ENCODE measurements at places on chromosomes 6 and 20.

DNA sequence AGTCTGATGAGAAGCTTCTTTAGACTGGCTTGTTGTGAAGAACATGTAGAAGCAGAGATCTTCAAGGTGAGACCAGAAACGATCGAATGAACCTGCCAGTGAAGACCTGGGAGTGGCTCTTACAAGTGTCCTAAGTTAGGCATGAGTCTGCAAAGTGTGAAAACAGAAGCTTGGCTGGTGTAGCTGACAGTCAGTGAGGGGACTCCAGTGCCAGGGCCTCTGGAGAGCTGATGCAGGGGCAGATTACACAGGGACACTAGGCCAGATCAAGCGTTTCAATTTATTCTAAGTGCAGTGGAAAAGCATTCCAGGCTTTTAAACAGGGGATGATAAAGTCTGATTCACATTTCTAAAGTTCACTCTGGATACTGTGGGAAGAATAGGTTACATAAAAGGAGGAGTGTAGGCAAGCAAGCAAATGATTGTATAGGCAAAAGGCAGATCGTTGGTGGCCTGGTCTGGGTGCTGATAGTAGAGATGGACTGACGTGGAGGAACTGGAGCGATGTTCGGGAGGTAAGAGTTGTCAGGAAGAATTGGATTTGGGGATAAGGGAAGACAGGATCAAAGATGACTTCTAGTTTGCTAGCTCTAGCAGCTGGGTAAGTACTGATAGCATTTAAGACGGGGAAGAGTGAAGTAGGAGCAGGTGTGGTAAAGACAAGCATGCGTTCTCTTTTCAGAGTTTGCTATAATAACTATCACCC lies 133.5 kb downstream of the MAN1A1 start:
- no peak for DNase-seq

DNA sequence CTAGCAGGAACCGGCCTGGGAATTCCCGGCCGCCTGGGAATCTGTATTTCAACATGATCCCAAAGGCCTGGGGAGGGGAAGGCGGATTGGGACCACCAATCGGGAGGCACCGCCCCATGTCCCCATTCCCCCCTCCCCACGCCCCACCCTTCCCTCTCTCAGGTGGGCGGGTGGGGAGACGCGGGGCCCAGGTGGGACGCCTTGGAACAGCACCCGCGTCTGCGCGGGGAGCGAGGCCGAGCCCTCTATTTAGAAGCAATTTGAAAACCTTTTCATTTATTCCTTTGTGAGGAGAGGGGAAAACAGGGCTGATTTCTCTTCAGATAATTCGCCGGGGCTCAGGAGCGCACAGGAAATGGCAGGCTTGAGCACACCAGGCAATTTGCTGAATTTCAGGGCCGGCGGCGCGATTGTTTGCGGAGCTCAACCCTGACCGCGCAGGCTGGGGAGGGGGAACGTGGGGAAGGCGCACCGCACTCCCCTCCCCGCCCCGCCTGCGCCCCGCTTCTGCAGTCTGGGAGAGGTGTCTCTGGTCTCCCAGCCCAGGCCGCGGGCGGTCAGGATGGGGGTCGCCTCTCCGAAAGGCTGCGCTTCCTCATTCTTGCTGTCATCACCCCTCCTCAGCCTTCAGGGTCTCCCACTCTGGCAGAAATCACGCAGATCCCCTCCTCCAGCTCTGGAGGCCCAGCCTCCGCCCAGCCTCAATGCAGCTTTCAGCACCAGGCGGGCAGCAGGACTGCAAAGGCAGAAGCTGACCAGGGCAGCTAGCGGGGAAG lies 170.0 kb downstream of the GRM4 start:
- DNase-seq: no peak

DNA sequence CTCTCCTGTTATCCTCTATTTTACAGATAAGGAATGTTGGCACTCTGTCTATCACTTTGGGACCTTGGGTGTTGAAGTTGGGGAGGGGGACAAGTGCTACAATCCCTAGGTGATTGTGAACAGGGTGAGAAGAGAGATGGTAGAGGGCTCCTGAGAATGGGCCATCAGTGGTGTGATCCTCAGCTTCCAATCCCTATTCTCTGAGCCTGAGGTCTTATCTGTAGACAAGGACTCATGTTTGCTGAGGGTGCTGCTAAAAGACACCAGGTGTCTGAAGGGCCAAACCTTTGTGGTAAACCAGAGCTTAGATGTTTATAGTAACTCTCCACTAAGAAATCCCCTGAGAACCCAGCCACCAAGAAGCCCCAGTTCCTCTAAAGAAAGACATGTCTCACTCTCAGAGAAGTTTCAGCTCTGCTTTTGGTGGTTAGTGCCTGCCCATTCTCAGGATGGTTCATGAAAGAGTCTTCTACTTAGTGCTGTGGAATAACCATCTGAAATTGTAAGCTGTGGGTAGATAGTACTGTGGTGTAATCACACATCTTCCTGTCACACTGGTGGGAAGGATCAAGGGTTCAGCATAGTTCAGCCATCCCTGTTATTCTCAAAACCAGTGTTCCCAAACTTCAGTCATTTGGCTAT lies 58.2 kb upstream of the IL20RA start:
- DNase-seq: peak; percentile 6

DNA sequence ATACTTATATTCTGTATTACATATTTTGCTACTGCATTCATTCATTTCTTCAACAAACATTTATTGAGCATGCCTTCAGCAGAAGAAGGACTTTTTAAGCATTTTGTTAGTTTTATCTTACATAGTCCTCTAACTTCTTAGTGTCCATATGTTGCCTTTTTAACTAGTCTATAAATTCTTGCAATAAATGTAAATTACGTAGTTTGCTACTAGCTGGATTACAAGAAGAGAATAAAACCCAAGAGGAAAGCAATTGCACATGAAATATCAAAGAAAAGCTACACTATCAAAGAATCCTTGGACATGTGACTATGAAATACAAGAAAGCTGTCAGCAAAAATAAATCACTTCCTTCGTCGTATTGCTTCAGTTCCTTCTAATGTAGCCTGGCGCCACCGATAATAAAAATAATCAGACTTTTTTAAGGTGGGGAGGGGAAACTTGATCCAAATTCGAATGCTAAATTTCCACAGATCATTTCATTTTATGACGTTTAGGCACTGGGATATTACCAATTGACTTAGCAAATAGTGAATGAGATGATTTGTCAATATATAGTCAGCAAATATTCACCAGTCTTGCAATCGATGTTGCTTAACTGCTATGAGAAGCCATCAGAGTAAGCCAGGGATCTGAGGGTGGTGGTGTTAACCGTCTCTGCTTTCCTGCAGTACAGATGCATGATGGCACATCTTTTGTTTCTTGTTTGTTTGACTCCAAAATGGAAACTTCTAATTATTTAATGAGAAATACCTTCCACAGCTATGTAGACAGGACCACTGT lies 258.7 kb upstream of the EXOC2 start:
- no peak for DNase-seq

DNA sequence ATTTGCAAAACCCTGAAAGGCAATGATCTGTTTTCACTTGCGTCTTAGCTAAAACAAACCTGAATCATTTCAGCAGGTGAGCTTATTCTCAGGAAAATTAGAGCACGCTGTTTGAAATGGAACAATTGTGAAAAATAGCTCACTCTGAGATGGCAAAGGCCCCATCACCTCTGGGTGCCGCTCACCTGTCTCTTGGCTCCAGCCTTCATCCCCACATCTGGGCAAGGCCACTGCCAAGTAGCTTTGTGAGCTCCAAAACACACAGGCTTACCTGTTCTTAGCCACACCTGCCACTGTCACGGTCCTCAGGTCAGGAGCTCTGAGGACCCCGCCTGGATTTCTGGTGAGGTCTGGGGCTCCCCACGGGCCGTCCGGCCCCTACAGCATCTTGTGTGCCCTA lies 66.7 kb downstream of the SMOC2 start:
- DNase-seq: no peak

DNA sequence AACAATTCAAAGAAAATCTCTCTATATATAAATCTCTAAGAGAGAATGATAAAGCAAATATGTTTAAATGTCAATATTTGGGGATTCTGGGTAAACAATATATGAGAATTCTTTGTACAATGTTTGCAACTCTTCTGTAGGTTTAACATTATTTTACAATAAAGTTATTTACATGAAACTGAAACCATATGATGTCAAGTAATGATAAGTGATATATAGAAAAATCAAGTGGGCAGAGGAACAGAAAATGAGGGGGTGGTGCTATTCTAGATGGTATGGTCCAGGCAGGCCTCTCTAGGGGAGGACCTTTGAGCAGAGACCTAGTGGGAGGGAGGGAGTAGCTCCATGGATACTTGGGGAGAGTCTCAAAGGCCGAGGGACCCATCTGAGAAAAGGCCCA lies 16.4 kb upstream of the SCRT2 start:
- no peak for DNase-seq

DNA sequence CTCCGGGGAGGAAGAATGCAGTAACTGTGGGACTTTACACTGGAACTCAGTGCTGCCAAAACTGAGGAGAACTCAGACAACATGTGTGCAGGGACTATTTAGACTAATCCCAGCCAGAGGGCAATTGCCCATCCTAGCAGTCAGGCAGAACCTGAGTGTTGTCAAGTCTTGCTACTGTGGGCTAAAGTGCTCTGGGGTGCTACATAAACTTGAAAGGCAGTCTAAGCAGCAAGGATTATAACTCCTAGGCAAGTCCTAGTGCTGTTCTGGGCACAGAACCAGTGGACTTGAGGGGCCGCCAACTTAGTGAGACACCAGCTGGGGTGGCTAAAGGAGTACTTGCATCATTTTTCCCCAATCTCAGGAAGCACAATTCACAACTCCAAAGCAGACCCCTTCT lies 363.8 kb upstream of the PTCHD4 start:
- no peak for DNase-seq

GRCh38 chr6:82786248-82786647 lies 279.4 kb downstream of the UBE3D start:
- DNase-seq: no peak

GRCh38 chr6:11381801-11382513 lies 149.5 kb upstream of the NEDD9 start:
- DNase-seq: peak; percentile 63

DNA sequence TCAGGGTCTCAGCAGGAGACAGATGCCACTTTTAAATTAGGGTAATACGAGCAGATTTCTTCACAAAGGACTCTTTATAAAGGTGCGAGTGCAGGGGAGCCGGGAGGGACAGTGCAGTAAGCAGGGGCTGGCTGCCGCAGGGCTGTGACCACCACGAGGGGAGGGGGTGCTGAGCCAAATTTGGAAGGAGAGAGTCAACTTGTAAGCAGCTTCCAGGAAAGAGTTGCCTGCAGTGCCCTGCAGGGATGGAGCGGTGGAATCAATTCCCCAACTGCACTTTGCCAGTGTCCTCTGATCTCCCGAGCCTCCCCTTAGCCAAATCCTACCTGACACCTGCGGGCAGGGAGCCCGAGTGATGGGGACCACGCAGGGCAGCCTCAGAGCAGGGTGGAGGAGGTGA lies 13.9 kb upstream of the CCDC167 start:
- DNase-seq: no peak

GRCh38 chr20:62558779-62559178 lies 83.0 kb upstream of the GATA5 start:
- no peak for DNase-seq

- no peak for DNase-seq
These were observed 87.8 kb downstream of the BMP7 start for GRCh38 chr20:57178582-57179111.

DNA sequence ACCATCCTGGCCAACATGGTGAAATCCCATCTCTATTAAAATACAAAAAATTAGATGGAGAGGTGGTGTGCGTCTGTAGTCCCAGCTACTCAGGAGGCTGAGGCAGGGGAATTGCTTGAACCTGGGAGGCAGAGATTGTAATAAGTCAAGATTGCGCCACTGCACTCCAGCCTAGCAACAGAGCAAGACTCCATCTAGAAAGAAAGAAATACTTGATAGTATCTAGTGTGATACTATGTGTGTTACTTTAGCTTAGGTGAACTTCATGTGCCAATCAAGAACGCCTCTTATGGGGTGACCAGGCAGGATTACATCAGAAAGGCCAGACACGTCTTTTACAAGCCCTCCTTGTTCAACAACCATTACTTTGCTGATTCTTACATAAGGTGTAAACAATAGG lies 107.1 kb downstream of the TMEM170B start:
- DNase-seq: no peak

DNA sequence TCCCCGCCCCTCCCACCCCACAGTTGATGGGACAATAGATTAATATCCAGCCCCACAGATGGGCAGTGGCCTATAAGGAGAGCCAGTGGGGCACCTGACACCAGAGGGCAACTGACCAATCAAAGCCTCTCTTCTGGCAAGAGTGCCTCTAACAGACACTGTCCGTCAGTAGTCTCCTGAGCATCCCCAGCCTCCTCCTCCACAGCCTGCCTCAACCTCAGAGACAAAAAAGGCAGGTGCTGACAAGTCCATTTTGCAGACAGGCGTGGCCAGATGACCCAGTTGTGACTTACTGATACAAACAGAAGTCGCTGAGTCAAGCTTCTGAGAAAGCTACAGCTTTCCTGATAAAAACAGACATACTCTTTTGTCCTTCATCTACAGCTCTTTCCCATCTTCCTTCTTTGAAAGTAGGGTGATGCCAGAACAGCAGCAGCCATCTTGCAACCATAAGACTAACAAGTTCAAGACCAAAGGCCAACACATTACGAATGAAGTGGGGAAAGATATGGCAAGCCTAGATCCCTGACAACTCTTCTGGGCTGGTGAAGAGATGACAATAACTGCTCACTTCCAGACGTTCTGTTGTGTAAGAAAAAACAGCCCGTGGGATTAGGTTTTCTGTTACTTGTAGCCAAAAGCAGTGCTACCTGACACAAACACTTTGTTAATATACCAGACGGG lies 12.3 kb downstream of the PPIL1 start:
- DNase-seq: no peak

GRCh38 chr6:159012201-159012600 lies 12.2 kb upstream of the RSPH3 start:
- no peak for DNase-seq

- DNase-seq: no peak
These were observed 519.7 kb upstream of the ID4 start for GRCh38 chr6:19317431-19317986.

DNA sequence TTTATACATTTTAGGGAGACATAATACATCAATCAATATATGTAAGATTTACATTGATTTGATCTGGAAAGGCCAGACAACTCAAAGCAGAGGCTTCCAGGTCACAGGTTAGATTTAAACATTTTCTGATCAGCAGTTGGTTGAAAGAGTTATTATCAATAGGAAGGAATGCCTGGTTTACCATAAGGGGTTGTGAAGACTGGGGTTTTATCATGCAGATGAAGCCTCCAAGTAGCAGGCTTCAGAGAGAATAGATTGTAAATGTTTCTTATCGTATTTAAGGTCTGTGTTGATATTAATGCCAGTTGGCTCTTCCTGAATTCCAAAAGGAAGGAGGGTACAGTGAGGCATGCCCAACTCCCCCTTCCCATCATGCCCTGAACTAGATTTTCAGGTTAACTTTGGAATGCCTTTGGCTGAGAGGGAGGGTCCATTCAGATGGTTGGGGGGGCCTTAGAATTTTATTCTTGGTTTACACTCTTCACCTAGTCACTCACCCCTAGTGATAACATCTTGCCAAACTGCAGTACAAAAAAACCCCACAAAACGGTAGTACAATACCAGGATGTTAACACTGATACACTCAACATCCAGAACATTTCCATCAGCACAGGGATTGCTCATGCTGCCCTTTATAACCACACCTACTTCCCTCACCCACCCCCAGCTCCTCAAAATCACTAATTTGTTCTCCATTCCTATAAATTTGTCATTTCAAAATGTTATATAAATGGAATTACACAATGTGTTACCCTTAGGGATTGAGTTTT lies 259.6 kb upstream of the PLN start:
- no peak for DNase-seq

All from activated gamma-delta T cell treated with Interleukin-2 at 50 U/mL for 16 hours (primary cell).